ENCODE measurements at places on chromosomes 2 and 18. TPM values are rescaled to one million over a fixed set of nuclear protein-coding genes. Genes with fewer than 3 reads are reported as not detected.

MPP4 gene
- not detected for total RNA-seq

C2orf15 gene
- total RNA-seq = 1.2 TPM

SPAST gene
- 18.3 TPM for total RNA-seq

GRCh38 chr18:34397286-34397896 is 172.7 kb upstream of the NOL4 start:
- DNase-seq = no peak

GRCh38 chr2:10286216-10287037 is 16.3 kb upstream of the HPCAL1 start:
- no peak for DNase-seq

MMADHC gene
- 67.0 TPM for total RNA-seq

DNA sequence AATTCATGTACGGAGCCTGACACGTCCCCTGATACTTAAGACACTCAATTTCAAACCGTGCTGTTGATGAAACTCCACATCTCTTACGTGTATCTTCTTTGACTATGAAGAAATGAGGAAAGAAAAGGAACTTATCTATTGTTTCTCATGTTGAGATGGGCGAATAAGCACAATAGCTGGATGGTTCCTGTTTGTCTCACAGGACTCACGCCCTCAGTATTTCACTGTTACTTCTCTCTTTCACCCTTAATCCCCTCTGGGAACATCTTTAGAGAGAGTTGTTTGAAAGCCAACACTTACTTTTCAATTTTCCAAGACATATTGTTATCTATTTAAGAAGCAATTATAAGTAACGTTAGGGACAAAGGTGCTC is 99.8 kb downstream of the COPS8 start:
- no peak for DNase-seq

DNA sequence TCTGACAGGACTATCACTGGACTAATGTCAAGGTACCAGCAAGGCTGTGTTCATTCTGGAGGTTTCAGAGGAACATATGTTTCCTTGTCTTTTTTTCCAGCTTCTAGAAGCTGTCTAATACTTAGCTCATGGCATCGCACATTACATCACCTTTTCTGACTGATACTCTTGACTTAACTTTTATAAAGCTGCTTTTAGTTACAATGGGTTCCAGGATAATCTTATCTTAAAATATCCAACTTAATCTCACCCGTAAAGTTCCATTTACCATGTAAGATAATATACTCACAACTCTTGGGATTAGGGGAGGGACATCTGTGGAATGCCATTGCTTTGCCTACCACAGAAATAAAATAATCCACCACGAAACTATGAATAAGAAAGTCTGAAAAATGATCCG is 394.2 kb downstream of the CDH19 start:
- no peak for DNase-seq

DNA sequence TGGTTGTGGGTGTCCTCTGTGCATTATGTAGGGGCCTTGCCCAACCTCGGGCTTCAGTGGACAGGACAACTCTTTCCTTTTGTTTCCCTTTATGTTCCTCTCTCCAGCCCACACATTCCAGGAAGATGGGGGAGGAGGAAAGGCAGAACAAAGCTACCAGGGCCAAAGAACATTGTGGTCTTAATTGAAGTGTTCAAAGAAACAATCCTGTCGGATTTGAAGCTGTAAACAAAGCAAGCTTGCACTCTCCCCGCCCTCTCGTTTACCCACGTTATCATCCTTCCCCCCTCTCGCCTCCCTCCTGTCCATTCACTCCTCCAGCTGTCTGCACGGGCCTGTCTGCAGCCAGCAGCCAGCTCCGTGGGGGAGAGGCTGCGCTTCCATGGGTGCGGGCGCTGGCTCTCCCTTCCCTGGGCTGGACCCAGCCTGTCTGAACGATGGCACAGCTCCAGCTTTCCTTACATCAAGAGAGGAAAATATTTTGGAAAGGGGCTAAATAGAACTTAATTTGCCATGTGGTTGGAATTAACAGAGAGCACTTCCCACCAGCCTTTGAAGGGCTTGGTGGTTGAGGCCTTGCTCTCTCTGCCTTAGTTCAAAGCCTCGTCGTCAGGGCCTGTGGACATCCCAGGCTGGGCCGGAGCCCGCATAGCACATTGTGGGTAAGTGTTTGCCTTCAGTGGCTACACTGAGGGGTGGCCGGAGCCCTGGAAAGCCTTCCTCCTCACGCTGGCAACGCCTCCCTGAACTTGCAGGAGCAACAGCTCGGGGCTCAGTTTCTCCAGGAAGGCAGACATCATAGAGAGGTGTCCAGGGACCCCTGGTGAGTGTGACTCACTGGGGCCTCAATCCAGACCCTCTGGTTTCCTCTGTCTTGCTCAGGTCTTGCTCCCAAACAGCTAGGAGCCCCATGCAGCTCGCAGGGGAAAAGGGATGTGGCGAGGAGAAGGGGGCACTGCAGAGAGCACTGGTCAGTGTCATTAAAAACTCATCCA is 60.6 kb upstream of the HS6ST1 start:
- peak; percentile 89 for DNase-seq

DNA sequence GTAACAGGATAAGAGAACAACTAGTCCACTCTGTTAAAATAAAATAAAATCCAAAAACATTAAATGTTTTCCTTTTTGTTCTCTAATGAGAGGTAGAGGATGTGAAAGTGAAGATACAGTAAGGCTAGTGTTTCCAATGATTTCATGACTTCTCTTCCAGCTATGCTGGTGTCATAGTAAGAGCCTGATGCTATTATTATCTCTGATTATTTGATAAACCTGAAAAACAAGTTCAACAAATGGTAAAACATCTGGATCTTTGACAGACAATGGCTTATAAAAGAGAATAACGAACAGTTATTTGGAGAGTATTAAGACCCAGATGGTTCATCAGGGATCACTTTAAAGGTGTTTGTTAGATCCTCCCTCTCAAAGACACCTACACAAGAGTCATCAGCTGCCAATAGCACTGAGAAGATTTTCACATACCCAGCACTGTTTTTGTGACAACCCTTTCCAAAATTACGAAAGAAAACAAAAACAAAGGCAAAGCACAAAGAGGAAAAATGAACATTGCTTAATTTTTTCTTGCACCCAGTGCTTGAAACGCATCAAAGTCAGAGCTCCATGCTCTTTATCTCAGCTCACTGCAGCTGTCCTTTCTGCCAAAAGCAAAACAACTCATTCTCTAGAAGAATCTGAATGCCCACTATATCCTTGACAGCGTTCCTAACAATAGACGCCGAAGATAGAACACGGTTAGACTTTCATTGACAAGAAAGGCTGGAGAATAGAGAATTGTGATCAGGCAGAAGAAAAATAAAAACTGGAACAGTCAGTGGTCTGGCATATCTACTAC is 168.6 kb downstream of the SLC8A1 start:
- DNase-seq = no peak

GRCh38 chr2:42567806-42568400 is 529 bp upstream of the MTA3 start:
- peak; percentile 68 for DNase-seq

Measured in ovary (tissue), 10 donors.